ENCODE measurements at places on chromosomes 5 and 9.

DNA sequence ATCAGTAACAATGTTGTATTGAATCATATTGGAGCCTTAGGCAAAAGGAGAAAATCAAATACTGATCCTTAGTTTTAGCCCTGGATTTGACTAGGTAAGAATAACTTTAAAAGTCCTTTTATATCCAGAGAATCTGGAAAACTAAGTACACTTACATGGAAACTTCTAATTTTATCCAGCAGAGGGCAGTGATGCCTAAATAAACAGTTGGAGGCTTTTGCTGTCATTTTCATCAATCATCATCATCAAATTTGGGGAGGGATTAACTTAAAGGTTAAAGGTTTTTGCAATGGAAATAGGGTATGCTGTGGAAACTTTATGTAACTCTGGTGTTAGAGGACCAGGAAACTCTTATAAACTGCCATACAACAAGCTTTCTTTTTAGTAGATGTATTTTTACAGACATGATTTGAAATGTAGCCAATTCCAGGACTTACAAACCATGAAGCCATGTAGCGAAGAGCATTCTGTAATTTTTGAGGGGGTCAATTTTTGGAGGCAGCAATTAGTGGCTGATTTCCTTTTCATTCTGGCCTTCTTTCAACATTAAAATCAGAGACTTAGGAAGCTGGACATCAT, 112.7 kb downstream of the OSTF1 start:
- peak; percentile 24 for DNase-seq

GRCh38 chr5:68354315-68354714, 138.8 kb downstream of the PIK3R1 start:
- DNase-seq = no peak

DNA sequence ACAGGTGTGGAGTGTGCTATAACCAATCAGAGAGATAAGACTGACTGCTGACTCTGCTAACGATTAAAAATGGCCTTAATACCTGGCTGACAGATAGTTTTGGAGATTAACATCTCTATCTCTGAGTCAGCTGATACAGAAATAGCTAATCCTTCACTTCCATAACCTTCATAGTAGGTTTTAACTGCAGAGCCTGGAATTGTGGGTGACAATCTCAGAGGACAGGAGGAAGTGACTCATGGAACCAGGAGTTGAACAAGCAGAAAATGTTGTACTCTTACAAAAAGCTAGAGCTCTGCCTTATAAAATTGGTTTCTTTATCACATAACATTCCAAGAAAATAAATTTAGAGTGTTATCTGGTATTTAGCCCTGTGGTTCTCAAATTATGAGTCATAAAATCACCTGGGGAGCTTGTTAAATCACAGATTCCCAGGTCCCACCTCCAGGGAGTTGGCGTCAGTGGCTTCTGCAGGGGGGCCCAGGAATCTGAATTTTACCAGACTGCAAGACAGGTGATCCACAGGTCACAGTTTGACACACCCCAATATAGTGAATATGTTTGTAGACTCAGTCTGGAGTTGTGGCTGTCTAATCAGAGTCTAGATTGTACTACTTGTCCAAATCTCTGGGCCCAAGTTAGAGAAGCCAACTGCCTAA, 44.4 kb upstream of the AFAP1L1 start:
- no peak for DNase-seq

DNA sequence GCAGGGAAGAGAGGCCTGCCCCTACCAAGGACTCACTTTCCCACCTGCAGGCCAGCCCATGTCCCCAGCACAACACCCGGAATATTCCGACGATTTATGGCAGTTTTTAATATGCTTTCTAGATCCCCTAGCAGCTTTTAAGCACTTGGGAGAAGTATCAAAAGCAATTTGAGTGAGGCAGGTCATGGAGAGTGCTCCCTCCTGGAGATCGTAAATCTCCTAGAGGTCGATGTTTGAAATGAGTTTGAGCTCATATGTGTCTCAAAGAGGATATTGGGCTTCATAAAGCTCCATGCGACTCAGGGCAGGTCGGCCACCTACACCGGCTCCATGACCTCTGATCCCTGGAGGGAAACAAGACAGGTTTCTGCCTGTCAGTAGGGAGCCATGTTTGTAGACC, 27.3 kb downstream of the CFAP90 start:
- DNase-seq = no peak

- DNase-seq = no peak
These were observed 230.4 kb downstream of the DOCK8 start for GRCh38 chr9:445033-445432.

GRCh38 chr5:1246711-1247431, 21.7 kb downstream of the SLC6A18 start:
- peak; percentile 4 for DNase-seq

DNA sequence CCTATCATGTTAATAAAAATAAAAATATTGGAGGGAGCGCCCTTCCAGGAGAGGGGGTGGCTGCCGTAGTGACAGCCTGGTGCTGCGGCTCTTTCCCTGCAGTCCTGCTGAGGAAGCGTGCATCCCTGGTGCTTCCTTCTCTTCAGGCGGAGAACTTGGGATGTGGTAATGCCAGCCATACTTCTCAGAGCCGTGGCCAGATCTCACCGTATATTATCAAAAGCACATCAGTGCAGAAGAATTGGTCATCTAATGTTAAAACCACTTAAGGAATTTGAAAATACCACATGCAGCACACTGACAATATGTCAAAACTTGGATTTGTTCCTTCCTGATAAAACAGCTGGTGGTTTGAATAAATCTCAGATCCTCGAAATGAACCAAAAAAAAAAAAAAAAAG, 17.7 kb downstream of the C9orf40 start:
- DNase-seq = no peak

DNA sequence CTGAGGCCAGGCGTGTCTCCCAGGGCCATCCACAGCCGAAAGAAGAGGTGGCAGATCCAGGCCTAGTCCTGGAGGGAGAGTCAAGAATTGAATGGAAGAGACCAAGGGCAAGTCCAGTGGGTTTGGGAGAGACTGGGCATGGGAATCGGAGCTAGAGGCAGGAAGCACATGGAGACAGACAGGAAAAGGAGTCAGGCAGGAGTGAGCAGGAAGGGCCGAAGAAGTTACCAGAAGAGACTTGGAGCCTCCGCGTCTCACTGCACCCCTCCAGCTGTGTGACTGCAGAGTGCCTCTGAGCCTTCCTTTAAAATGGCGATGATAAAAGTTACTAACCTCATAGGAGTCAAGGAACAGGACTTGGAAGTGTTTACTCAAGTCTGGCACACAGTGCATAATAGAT, 64.4 kb upstream of the ANGPTL2 start:
- DNase-seq = no peak

GRCh38 chr5:5178580-5178979, 38.5 kb downstream of the ADAMTS16 start:
- DNase-seq = no peak

- DNase-seq = no peak
These were observed 27.2 kb upstream of the ASS1 start for GRCh38 chr9:130417602-130418001.

DNA sequence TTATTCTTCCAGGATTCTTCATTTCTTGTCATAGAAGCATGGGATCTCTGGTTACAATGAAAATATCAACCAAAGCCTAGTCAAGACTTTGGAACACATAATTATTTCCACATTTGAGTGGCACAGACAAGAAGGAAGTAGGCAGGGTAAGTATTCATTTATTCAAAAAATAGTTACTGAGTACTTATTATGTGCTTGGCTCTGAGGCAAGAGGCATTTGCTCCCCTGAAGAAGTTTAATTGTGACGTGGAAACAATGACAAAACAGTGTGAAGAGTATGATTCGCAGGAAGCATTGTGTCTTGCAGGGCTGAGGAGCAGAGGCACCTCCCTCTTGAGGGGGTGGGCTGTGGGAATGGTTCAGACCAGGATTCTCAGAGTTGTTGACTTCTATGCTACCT, 45.0 kb upstream of the TNFSF15 start:
- no peak for DNase-seq

GRCh38 chr5:55750063-55750462, 12.2 kb downstream of the DDX4 start:
- DNase-seq = no peak

- no peak for DNase-seq
These were observed 110.0 kb downstream of the ENC1 start for GRCh38 chr5:74530326-74531050.

GRCh38 chr5:166916021-166916420, 1375.4 kb upstream of the WWC1 start:
- no peak for DNase-seq

- no peak for DNase-seq
These were observed 42.1 kb upstream of the OLFM1 start for GRCh38 chr9:135045264-135045927.

Measured in cerebellar cortex (tissue), 1 donor.